ENCODE measurements at places on chromosomes 4 and X. TPM values are rescaled to one million over a fixed set of nuclear protein-coding genes. Genes with fewer than 3 reads are reported as not detected.

The TSPAN5 gene
- polyA plus RNA-seq, result 0.78 TPM

The GLRA2 gene
- polyA plus RNA-seq, result not detected

The RBMXL3 gene
- not detected for polyA plus RNA-seq

The KLHL4 gene
- not detected for polyA plus RNA-seq

The SASH3 gene
- 164 TPM for polyA plus RNA-seq

The HHIP gene
- 0.11 TPM for polyA plus RNA-seq

The CSN1S1 gene
- not detected for polyA plus RNA-seq

The HMGB3 gene
- 121 TPM for polyA plus RNA-seq

- DNase-seq, result no peak
Measured at GRCh38 chrX:53114864-53115549, 21.1 kb downstream of the KANTR start.

DNA sequence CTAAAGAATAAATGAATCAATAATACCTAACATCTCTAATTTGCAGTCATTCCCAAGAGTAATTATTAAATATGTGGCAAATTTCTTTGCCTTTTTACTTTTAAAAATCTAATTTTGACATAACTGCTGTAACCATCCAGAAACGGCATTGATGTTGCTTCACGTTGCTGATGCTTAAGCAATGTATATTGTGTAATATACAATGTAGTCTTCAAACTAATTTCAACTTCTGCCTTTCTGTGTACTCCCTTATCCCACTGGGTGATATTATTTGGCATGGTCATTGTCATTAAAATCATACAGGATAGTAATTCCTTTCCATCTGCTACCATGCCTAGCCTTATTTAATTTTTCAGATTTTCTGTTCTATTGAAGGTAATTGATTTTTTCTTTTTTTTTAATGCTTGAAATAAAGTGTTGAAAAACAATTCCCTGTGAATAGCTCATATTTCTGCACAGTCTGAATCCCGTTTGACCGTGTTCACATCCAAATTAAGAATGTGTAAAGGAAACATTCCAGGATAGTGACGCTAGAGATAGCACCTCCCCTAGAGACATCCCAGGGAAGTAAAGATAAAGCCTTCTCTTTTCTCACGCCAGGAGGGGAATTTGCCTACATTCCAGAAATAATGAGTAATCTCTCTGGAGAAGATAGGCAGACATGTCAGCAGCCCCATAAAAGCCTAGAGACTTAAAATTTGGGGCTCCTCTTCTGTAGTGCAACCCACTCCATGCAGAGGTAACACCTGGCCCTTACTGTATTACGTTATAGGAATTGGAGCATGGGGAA lies 8.6 kb downstream of the FAM200B start:
- no peak for DNase-seq

DNA sequence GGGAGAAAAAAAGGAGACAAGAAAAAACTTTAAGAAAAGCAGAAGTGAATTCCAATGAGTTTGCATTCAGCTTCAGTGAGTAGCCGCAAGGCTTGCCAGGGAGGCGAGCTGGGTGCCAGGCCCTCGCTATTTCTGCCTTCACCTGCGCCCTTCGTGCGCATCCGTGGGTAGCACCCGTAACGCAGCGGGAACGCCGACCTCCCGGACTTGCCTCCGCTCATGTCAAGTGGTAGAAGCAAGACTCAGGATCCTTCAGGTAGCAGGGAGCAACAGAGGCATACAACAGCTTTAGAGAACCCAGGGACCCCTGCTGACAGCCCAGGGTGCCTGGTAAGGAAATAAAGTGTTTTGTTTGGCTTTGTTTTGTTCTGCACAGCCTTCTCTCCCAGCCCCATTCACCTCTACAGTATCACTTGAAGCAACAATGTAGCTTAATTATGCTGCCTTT lies 140.0 kb upstream of the BCOR start:
- DNase-seq, result no peak

DNA sequence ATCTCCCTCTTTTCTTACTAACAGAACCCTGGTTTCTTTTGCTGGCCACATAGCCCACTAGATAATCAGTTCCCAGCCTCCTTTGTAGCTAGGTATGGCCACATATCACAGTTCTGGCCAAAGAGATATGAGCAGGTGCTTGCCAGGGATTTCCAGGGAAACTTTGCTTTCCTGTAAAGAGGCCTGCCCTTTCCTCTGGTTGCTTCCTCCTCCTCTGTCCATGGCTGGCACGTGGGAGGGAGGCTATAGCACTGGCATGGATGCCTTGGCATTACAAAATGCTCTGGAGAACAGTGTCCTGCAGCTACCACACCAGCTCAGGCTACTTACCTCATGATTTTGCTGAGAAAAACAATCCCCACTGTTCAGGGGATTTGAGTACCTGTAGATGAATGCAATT lies 27.5 kb downstream of the RAB33B start:
- DNase-seq, result no peak

- DNase-seq, result no peak
Measured at GRCh38 chr4:86927843-86928395, 6.9 kb upstream of the AFF1 start.

DNA sequence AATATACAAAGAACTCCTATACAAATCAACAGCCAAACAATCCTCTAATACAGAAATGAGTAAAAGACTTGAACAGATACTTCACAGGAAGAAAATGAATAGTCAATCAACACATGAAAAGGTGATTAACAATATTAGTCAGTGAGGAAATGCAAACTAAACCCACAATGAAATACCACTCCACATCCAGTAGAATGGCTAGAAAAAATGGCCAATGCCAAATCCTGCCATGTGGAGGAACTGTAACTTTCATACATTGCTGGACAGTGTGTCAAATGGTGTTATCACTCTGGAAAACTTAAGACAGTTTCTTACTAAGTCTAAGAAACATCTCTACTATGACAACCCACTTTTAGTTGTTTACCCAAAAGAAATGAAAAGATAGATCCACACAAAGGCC lies 59.5 kb downstream of the NSG1 start:
- DNase-seq, result no peak

GRCh38 chrX:150225756-150226155 lies 137.4 kb upstream of the MAMLD1 start:
- no peak for DNase-seq

GRCh38 chr4:169823685-169824084 lies 65.9 kb upstream of the HPF1 start:
- DNase-seq, result no peak

- no peak for DNase-seq
Measured at GRCh38 chr4:137980641-137981040, 261.5 kb downstream of the SLC7A11 start.

GRCh38 chr4:7263166-7263565 lies 70.8 kb downstream of the SORCS2 start:
- no peak for DNase-seq

DNA sequence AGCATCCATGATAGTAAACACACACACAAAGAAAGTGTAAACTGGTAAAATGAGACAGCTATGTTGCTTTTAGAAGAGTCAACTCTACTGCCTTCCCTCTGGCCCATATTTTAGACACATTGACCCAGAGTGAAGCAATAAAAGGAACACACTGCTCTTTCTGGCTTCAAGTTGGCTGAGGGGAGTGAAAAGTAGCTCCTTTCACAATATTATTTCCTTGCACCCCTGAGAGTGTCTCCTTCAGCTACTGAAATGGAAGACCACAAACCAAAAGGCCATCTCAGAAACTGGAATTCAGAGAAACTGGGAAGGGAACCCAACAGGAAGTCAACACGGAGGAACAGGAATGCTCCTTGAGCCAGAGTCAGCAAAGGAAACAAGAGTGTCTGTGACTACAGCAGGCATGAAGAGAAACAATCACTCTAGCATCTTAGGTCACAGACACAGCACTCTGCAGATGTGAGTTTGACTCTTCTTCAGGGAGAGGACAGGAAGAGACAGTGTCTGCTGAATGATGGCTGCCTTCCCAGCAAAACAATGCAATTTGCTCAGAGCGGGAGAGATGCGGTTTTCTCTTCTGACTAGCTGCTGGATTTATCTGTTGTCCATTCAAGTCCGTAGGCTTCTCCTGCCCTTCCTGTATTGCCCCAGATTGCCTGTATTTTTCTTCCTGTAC lies 106.7 kb downstream of the SPATA18 start:
- no peak for DNase-seq
